PC-9 (cell line): ENCODE measurements at places on chromosomes 12 and 14.
A peak's percentile ranks its signal among the peaks of the same experiment; 100 is the strongest.

- no peak for DNase-seq
Observed at GRCh38 chr12:75633789-75634188, 122.4 kb upstream of the KRR1 start.

DNA sequence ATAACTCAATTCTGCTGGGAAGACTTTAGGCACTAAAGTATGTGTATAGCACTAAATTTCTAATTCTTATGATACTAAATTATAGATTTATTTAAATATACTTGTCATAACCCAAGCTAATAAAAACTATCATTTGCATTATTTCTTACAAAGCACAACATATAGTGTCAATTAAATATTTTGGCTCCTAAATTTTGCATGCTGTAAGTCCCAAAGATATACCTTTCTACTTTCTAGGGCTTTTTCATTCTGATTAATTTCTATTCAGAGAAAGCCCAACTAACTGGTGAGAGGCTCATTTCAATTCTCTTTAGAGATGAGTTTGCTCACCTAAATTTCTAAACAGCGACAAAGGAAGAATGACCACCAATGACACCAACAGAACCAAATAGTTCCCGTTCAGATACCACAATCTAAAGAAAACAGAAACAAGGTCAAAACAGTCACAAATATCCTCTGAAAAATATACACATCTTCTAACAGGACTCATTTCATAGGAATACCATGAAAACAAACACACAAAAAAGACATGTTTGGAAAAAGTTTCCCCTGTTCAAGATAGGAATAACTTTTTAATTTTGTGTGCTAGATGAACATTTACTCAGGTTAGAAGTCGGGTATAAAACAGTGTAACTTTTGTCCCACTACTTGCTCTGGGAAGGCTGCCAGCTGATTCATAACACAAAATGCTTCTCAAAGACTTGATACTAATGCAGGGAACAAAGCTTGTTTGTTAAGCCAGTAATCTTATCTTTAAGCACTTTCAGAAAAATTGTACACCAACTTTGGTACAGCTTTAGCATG, 7.6 kb downstream of the SLC38A2 start:
- DNase-seq, result peak; percentile 43

DNA sequence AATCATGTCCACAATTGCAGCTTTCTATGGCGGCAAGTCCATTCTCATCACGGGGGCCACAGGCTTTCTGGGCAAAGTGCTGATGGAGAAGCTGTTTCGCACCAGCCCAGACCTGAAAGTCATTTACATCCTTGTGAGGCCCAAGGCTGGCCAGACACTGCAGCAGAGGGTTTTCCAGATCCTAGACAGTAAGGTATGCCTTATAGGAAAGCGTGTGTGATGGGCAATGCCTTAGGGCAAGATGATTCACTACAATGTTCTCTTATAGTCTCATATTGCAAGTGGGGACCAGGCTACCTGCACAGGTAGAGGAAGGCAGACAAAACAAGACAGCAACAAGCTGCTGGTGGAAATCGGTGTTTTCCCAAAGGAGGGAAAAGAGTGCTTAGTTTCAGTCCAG, 110.5 kb downstream of the ERGIC2 start:
- no peak for DNase-seq

GRCh38 chr14:58637391-58638230, at the start of gene DACT1:
TSS of gene DACT1 (plus strand) at chr14:58637962. CDS start at chr14:58638203, 241 bp downstream.
- DNase-seq, result no peak

DNA sequence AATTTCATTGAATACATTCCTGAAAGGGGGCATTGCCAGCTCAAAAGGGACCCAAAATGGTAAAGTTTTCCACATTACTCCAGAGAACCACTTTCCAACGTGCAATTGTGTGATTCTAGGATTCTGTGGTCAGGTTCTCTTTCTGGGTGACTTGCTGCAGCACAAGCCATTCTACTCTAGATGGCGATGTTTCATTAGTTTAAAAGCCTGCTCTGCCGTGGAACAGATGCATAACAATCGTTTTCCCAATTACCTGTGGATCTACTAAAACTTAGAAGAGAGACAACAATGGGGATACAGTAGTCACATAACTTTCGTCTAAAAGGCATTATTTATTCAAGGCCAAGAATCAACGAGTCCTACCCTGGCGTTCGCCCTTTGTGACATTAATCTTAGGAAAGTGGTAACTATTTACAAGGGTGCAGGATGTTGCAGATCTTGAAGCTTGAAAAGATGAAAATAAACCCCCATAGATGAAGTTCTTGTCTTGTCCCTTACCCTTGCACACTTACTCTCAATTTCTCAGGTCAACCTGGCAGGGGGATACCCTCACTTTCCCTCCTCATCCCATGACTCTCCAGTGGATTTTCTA, 400.9 kb downstream of the SNAPC1 start:
- DNase-seq, result peak; percentile 37

DNA sequence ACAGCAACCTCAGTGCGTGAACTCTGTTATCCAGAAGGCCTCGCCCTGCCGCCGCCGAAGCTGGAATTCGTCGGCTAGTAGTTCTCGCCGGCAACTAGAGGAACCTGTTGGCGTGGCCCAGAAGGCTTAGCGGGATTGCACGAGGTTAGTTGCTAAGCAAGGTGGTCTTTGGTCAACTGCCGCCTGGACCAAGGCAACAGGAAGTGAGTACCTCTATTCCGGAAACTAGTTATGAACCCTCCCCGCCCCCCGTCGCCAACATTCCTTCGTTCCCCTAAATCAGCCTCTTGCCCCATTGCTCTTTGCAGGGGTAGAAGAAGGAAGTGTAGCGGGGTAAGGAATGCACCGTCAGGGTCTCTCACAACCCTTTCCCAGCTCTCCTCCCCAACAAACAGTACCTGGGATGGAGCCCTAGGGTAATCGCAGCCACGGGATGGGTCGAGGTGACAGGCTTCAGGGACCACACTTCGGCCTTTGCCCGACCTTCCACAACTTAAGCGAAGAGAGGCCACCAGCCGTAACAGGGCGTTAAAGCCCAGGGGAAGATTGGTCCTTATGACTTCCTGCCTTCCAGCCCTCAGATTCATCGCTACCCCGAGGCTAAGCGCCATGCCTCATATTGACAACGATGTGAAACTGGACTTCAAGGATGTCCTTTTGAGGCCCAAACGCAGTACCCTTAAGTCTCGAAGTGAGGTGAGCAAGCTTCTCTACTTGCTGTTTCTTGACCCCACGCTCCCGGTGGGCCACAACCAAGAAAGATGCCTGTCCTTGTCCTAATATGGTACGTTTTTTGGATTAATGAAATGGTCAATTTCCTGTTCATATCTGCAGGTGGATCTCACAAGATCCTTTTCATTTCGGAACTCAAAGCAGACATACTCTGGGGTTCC, at the start of gene GMPR2:
GMPR2 (plus strand) TSS at position 285 of the 893 bp plus-strand sequence; CDS start at position 610, 325 bp downstream.
- no peak for DNase-seq

- no peak for DNase-seq
Observed at GRCh38 chr12:49366096-49366651, 1.1 kb upstream of the SPATS2 start.

GRCh38 chr14:76984297-76984696, 44.2 kb downstream of the IRF2BPL start:
- no peak for DNase-seq

DNA sequence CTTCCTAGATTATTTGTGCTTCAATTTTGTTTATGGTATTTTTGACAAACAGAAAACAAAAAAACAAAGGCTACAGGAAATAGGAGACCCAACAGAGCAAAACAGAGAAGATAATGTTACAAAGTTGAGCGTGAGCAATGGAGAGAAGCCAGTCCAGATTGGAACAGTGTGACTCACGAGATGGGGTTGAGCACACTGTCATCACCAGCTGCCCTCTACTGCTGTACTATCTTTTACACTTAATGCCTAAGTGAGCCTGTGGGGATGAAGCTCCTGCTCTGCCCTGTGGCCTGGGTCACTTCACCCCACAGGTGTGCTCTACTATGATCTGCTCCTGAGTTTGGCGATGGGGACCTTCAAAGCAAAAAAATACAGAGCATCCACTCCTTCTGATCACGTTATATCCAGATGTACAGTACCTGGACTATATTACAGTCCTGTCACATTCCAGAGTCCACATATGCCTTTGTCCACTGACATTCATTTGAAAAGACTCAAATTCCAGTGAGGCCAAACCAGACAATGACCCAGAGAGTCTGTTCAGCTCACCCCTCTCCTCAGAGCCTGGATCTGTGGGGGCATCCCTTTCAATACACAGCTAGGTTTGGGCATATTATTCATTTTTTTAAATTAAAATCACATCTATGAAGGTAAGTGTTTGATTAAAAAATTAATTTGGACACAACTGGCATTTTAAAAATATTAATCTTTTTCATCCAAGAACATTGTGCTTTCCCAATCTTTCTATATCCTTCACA, 4.4 kb downstream of the IPO8 start:
- DNase-seq, result peak; percentile 19

- no peak for DNase-seq
Observed at GRCh38 chr12:131644481-131644880, 66.4 kb upstream of the SFSWAP start.

GRCh38 chr12:9022592-9022991, 33.2 kb downstream of the KLRG1 start:
- no peak for DNase-seq

DNA sequence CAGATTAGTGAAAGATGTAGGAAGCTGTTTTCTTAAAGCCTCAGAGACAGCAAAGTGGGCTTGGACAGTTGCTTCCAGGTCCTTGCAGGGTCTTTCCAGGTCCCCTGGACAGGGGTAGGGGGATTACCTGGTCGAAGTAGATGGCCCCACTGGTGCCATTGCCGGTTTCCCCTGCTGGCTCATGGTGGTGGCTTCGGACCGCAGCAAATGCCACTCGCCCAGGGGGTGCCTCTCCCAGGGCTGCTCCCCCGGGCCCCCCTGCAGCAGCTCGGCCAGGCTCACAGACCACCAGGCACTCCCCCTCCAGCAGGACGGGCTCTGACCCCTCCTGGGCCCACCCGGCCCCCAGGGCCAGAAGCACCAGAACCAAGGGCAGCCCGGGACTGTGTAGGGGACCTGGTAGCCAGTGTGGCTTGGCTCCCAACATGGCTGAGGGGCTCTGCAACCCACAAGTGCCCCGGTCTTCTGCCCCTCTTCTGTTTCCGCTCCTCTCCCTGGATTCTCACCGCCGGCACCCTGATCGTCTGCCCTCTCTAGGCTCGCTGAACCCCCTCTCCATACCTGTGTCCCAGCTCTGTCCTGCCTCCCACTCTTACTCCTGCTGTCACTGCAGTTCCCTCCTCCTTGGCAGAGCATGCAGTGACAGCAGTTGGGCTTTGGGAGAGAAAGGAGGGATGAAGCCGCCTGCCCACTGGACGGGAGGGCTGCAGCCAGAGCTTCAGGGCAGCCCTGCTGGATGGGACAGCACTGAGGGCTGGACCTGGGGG, 657 bp downstream of the CBLN3 start:
- no peak for DNase-seq

DNA sequence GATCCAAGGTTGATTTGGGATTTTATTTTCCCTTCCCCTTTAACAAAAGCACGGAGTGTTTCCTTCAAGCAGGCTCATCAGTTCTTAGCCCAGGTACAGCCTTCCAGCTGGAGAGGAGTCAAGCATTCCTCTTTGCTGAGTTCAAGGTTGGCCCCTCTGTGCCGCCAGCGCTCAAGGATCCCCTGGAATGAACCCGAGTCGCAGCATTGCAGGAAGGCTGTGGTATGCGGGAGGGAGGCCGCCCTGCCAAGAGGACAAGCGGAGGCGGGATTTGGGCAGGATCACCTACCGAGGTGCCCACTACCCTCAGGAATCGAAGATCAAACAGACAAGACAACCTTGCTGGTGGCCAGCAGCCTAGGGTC, 53.9 kb upstream of the NCOR2 start:
- no peak for DNase-seq

GRCh38 chr14:98101323-98101722, 1170.7 kb downstream of the BCL11B start:
- DNase-seq, result no peak

GRCh38 chr12:51941011-51941581, 10.4 kb upstream of the ACVR1B start:
- no peak for DNase-seq

GRCh38 chr12:63308671-63309070, 157.7 kb upstream of the AVPR1A start:
- no peak for DNase-seq

DNA sequence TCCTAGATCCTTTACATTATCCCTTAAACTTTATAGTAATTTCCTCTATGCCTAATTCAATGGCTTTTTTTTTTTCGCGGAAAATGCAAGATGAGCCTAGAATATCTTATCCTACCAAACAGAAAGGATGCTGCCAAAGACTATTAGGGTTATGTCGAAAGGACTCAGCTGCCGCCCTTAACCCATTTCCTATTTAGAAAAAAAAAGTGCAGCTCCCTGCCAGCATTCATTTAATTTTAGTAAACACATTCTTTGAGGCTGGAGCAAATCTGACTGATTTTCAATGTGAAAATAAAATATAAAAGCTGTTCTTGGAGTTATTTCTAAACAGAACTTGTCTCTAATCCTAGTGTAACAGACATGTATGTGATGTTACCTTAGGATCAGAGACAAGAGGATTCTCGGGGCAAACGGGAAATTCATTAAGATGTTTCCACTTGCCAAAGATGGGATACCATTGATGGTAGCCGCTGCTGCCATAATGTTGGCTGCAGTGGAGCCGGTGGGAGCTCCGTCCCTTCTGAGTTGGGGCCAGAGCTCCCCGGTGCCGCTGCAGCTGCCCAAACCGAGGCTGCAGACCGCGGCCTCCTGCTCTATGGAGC, 8.2 kb upstream of the A2M start:
- DNase-seq, result no peak

- DNase-seq, result no peak
Observed at GRCh38 chr14:103984196-103984595, 41.9 kb upstream of the RD3L start.

- no peak for DNase-seq
Observed at GRCh38 chr14:98593361-98593761, 678.6 kb downstream of the BCL11B start.
